GM23338 (cell line): ENCODE measurements at places on chromosomes 13 and 19.
A peak's percentile ranks its signal among the peaks of the same experiment; 100 is the strongest.

DNA sequence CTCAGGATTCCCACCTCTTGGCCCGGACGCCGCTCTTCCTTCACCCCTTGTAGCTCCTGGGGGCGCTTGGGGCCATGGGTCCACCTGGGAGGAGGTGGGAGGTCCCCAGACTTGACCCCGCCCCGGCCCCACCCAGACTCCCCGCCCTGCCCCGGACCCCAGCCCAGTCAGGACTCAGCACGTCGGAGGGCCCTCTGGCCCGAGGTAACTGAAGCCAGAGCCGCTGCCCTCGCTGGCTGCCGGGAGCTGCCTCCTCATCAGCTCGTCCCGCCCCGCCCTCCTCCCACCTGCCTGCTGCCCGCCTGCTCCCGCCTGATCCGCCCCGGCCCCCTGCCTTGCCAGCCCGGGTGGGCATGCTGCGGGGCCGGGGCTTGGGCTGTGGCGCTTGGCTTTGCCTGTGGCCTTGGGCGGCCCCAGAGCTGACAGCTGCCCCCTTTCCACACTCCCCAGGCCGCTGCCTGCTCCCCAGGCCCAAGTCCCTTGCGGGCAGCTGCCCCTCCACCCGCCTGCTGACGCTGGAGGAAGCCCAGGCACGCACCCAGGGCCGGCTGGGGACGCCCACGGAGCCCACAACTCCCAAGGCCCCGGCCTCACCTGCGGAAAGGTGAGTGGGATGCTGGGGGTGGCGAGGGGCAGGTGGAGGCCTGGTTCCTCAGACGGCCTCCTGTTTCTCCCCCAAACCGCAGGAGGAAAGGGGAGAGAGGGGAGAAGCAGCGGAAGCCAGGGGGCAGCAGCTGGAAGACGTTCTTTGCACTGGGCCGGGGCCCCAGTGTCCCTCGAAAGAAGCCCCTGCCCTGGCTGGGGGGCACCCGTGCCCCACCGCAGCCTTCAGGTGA is 9.4 kb downstream of the ARHGAP33 start:
- H3K4me1 ChIP-seq, result peaks cover 12% of the 10 kb centered on the region
- peak overlapping the region; percentile 77 for H3K4me3 ChIP-seq
- DNase-seq, result peak; percentile 95
- no peak overlapping the region for H3K27ac ChIP-seq
- no peaks in the 10 kb centered on the region for H3K27me3 ChIP-seq

- H3K36me3 ChIP-seq, result no peaks in the 10 kb centered on the region
- H3K4me3 ChIP-seq, result no peak overlapping the region
- no peak for DNase-seq
- H3K4me1 ChIP-seq, result peaks cover 22% of the 10 kb centered on the region
- peak overlapping the region; percentile 35; the same call in 1 of the 2 replicates for H3K27ac ChIP-seq
Measured at GRCh38 chr19:46271481-46272197, 25.2 kb upstream of the HIF3A start.

DNA sequence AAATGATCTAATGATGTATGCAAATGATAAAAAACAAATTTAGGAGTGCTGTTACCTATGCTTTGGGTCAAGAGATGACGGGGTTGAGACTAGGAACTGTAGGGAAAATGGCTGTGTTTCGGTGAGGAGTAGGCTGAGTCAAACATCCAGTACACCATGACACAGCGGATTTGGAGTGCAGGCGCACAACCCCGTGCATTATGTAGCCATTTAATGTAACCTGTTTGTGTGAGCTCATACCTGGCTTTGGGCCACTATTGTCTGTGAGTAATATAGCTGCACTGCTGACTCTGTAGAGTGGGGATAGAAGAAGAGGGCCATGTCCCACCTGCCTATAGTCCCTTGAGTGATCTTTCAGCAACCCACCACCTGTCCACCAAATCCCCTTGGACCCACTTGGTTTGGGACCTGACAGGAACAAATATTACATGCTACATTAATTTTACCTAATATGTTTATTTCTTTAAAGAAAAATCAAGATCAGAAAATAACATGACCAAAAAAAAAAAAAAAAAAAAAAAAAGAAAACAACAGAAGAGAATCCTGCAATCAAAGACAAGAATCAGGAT is 95.5 kb upstream of the KLHL1 start:
- no peak overlapping the region for H3K4me3 ChIP-seq
- H3K27me3 ChIP-seq, result no peaks in the 10 kb centered on the region
- H3K27ac ChIP-seq, result no peak overlapping the region
- no peaks in the 10 kb centered on the region for H3K4me1 ChIP-seq
- peaks cover 17% of the 10 kb centered on the region for H3K36me3 ChIP-seq

DNA sequence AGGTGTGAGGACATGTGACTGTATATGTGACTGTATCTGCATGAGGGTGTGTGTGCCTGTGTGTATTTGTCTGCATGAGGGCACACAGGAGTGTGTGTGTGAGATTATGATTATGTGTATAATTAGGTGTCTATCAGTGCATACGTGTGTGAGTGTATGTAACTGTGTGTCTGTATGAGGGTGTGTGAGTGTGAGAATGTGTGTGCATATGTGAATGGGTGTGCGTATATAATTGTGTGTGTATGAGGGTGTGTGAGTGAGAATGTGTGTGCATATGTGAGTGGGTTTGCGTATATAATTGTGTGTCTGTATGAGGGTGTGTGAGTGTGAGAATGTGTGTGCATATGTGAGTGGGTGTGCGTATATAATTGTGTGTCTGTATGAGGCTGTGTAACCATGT is 3.0 kb upstream of the ACSBG2 start:
- no peak for DNase-seq
- no peaks in the 10 kb centered on the region for H3K36me3 ChIP-seq
- no peaks in the 10 kb centered on the region for H3K27me3 ChIP-seq
- H3K27ac ChIP-seq, result no peak overlapping the region

GRCh38 chr13:113625965-113626721 is 31.9 kb downstream of the ATP4B start:
- no peak overlapping the region for H3K27ac ChIP-seq
- no peaks in the 10 kb centered on the region; the same call in 1 of the 2 replicates for H3K36me3 ChIP-seq
- H3K4me1 ChIP-seq, result no peaks in the 10 kb centered on the region
- H3K4me3 ChIP-seq, result no peak overlapping the region
- H3K27me3 ChIP-seq, result no peaks in the 10 kb centered on the region

- no peak overlapping the region for H3K27ac ChIP-seq
- peaks cover 69% of the 10 kb centered on the region for H3K27me3 ChIP-seq
- DNase-seq, result peak; percentile 29
- no peaks in the 10 kb centered on the region for H3K36me3 ChIP-seq
- H3K4me1 ChIP-seq, result no peaks in the 10 kb centered on the region
Measured at GRCh38 chr13:41457589-41458186, 338 bp downstream of the RGCC start.

GRCh38 chr13:110291286-110291685 is 15.7 kb downstream of the COL4A1 start:
- H3K36me3 ChIP-seq, result no peaks in the 10 kb centered on the region
- H3K4me1 ChIP-seq, result no peaks in the 10 kb centered on the region
- H3K27ac ChIP-seq, result no peak overlapping the region
- no peak for DNase-seq

DNA sequence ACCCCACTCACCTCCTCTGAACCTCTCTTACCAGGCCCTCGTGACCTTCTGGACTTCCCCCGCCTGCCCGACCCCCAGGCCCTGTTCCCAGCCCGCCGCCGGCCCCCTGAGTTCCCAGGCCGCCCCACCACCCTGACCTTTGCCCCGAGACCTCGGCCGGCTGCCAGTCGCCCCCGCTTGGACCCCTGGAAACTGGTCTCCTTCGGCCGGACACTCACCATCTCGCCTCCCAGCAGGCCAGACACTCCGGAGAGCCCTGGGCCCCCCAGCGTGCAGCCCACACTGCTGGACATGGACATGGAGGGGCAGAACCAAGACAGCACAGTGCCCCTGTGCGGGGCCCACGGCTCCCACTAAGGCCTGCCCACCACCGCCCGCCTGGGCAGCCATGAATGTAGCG is 3.2 kb downstream of the TTC9B start:
- H3K27me3 ChIP-seq, result peaks cover 11% of the 10 kb centered on the region; the same call in 1 of the 2 replicates
- no peak overlapping the region for H3K27ac ChIP-seq
- no peak overlapping the region for H3K4me3 ChIP-seq
- DNase-seq, result no peak

DNA sequence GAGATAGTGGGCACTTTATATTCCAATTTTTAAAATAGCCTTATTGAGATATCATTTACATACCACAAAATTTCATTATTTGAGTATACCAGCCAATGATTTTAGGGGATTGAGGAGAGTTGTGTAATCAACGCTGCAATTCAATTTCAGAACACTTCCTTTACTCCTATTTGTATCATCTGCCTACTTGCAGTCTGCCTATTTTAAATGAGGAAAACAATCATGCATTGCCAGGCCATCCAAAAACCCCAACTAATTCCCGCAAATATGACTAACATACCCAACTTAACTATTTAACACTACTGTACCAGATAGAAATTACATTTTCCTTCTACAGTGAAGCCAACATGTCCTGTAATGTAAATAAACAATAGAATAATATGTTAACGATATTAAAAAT is 26.7 kb downstream of the CAB39L start:
- peaks cover 27% of the 10 kb centered on the region for H3K4me1 ChIP-seq
- no peak for DNase-seq
- no peaks in the 10 kb centered on the region for H3K36me3 ChIP-seq
- H3K27me3 ChIP-seq, result peaks cover 52% of the 10 kb centered on the region
- no peak overlapping the region for H3K27ac ChIP-seq
- no peak overlapping the region for H3K4me3 ChIP-seq

- no peaks in the 10 kb centered on the region for H3K4me1 ChIP-seq
- no peak overlapping the region for H3K27ac ChIP-seq
- no peak for DNase-seq
- H3K27me3 ChIP-seq, result no peaks in the 10 kb centered on the region
Measured at GRCh38 chr13:58850161-58850560, 1218.6 kb downstream of the PCDH17 start.

DNA sequence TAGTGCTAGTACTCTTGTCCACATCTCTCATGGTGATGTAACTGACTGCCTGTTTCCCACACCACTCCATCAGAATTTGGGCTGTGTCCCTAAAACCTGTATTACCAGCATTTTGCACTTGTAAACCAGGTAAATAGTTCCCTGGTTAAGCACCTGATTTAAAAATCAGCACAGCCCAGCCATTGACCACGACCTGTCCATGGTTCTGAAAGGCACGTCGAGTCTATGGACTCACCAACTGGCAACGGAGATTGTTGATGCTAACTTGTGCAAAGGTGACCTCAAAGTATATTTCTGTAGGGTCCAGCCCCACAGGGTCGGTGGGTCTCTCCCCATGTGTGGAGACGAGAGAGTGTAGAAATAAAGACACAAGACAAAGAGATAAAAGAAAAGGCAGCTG is 46.7 kb upstream of the ZNF835 start:
- H3K36me3 ChIP-seq, result no peaks in the 10 kb centered on the region
- no peaks in the 10 kb centered on the region for H3K27me3 ChIP-seq
- no peak overlapping the region for H3K4me3 ChIP-seq
- no peak for DNase-seq
- no peak overlapping the region for H3K27ac ChIP-seq

- no peaks in the 10 kb centered on the region for H3K27me3 ChIP-seq
- peak overlapping the region; percentile 85 for H3K27ac ChIP-seq
- peaks cover 29% of the 10 kb centered on the region for H3K4me1 ChIP-seq
- no peak for DNase-seq
- no peaks in the 10 kb centered on the region for H3K36me3 ChIP-seq
Measured at GRCh38 chr19:4376028-4376670, 24.2 kb downstream of the SH3GL1 start.

GRCh38 chr13:80177327-80177726 is 163.6 kb downstream of the SPRY2 start:
- peaks cover 12% of the 10 kb centered on the region for H3K4me1 ChIP-seq
- H3K27ac ChIP-seq, result no peak overlapping the region
- DNase-seq, result peak; percentile 30
- no peak overlapping the region for H3K4me3 ChIP-seq
- H3K36me3 ChIP-seq, result no peaks in the 10 kb centered on the region; the same call in 1 of the 2 replicates

GRCh38 chr13:25725104-25725503 is 326.7 kb downstream of the SHISA2 start:
- peaks cover 12% of the 10 kb centered on the region for H3K4me1 ChIP-seq
- H3K36me3 ChIP-seq, result no peaks in the 10 kb centered on the region
- H3K4me3 ChIP-seq, result no peak overlapping the region
- no peak for DNase-seq
- H3K27me3 ChIP-seq, result no peaks in the 10 kb centered on the region

- DNase-seq, result no peak
- H3K4me1 ChIP-seq, result peaks cover 23% of the 10 kb centered on the region; the same call in 1 of the 2 replicates
- no peaks in the 10 kb centered on the region for H3K27me3 ChIP-seq
- H3K27ac ChIP-seq, result no peak overlapping the region
- no peak overlapping the region for H3K4me3 ChIP-seq
Measured at GRCh38 chr13:25876247-25876646, 175.6 kb downstream of the SHISA2 start.

DNA sequence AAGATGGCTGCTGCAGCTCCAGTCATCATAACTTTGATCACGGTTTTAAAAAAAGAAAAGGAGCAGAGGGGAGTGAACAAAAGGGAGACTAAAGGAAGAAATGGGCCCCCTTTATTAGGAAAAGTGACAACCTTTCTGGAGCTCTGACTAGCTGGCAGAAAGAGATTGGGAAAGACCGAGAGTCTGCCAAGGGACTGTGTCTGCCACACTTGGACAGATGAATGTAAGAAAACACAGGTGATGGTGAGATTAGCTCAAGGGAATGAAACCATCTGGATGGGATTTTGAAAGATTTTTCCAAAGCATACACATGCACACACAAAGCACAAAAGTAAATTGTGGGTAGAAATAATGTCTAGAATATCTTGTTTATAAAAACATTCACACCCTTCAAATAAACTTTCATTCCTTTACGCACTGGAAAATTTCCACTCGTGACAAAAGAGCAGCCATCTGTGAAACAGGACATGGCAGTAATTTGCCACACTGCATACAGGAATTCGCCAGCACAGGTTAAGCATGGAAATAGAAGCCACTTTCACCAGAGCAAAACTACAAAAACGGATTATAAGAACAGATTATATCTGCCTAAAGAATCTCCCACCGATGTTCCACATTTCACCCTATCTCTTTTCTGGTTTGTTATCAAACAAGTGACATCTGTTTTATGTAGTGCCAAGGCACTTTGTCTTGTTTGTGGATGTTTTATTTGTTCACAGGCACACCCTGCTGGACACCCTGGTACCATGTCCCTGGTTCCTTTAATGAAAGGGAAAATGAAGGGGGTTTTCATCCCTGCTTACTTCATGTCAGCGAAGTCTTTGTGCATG is 819.5 kb downstream of the DIAPH3 start:
- H3K4me3 ChIP-seq, result no peak overlapping the region
- H3K36me3 ChIP-seq, result no peaks in the 10 kb centered on the region
- no peaks in the 10 kb centered on the region for H3K27me3 ChIP-seq
- no peak for DNase-seq
- no peak overlapping the region for H3K27ac ChIP-seq
- no peaks in the 10 kb centered on the region for H3K4me1 ChIP-seq

DNA sequence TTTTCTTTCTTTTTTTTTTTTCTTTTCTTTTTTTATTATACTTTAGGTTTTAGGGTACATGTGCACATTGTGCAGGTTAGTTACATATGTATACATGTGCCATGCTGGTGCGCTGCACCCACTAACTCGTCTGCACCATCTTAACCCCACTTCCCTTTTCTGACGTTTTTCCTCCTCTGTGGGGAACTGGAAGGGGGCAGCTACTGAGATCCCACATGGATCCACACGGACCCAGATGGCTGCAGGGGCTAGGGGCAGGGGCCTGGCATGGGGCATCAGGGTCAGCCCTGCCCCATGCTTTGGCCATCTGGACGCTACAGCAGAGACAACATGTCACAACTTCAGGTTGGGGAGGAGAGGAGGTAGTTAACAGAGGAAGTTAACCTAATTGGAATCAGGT is 54.3 kb downstream of the RUBCNL start:
- H3K4me3 ChIP-seq, result no peak overlapping the region
- no peaks in the 10 kb centered on the region for H3K27me3 ChIP-seq
- no peak for DNase-seq
- H3K4me1 ChIP-seq, result peaks cover 3% of the 10 kb centered on the region; the same call in 1 of the 2 replicates
- H3K27ac ChIP-seq, result no peak overlapping the region
